ENCODE measurements at places on chromosomes 7 and 10. TPM values are rescaled to one million over a fixed set of nuclear protein-coding genes. Genes with fewer than 3 reads are reported as not detected.

TMUB1 gene
- 64.2 TPM for polyA plus RNA-seq

SPDYE11 gene
- not detected for polyA plus RNA-seq

NPFFR1 gene
- 0.01 TPM for polyA plus RNA-seq

C7orf33 gene
- not detected for polyA plus RNA-seq

EN2 gene
- 0.02 TPM for polyA plus RNA-seq

KEL gene
- 1.7 TPM for polyA plus RNA-seq

HYAL4 gene
- polyA plus RNA-seq, result not detected

PRSS2 gene
- 0.61 TPM for polyA plus RNA-seq

ATG9B gene
- polyA plus RNA-seq, result 143 TPM

ADARB2 gene
- 0.65 TPM for polyA plus RNA-seq

POLR2J2 gene
- polyA plus RNA-seq, result 2.1 TPM

AGBL3 gene
- polyA plus RNA-seq, result 0.55 TPM

CACNB2 gene
- 3.8 TPM for polyA plus RNA-seq

FAM131B gene
- 0.28 TPM for polyA plus RNA-seq

ITIH5 gene
- 4.4 TPM for polyA plus RNA-seq

FKBP9 gene
- 15.8 TPM for polyA plus RNA-seq

TSPAN12 gene
- 2.4 TPM for polyA plus RNA-seq

MOGAT3 gene
- not detected for polyA plus RNA-seq

CRPPA gene
- 0.12 TPM for polyA plus RNA-seq

PPP1R3C gene
- polyA plus RNA-seq, result 59.4 TPM

RASSF4 gene
- polyA plus RNA-seq, result 3.6 TPM

DIP2C gene
- polyA plus RNA-seq, result 2.2 TPM

IGFBP3 gene
- 13.0 TPM for polyA plus RNA-seq

ALDH18A1 gene
- 18.5 TPM for polyA plus RNA-seq

HMX2 gene
- polyA plus RNA-seq, result 0.08 TPM

TAF6 gene
- polyA plus RNA-seq, result 23.3 TPM

IRF5 gene
- 10.6 TPM for polyA plus RNA-seq

CTTNBP2 gene
- 11.7 TPM for polyA plus RNA-seq

TMEM225B gene
- 0.66 TPM for polyA plus RNA-seq

RTKN2 gene
- 7.3 TPM for polyA plus RNA-seq

HOXA4 gene
- polyA plus RNA-seq, result 8.6 TPM

TRIM50 gene
- not detected for polyA plus RNA-seq

Measured in esophagus (tissue), 2 donors.